ENCODE measurements at places on chromosomes 4 and X.

DNA sequence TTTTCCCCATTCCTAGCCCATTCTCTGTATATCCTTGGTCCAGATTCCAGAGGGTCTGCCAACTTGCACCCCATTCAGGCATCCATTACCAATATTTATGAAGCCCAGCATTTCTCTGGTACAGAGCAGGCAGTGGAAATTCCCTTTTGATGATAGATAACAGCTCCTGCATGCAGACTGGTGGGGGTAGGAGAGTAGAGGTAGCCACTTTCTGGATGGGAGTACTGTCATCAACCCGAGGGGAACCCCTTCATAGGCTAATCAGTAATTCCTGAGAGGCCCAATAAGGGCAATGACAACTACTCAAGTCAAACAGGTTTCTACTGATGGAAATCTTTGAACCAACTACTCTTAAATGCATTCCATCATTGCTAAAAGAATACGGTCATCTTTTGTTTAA, 63.7 kb downstream of the COL25A1 start:
- DNase-seq = no peak

- no peak for DNase-seq
Observed at GRCh38 chr4:118086344-118086743, 52.1 kb downstream of the NDST3 start.

DNA sequence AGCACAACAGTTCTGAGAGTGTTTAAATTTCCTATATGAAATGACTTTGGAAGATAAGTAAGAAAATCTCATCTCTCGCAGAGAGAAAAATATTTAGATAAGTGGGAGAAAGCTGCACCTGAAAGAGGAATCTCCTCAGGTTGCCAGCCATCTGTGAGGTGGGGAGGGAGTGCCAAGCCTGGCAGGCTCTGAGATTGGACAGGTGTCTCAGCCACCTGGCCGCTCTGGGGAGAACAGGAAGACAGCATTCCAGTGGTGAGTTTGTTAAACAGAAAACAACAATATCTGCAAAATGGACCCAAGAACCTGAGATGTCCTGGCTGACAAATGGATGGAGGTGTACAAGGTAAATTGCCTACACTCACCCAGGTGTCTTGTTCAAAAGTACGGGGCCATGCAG, 31.3 kb downstream of the EMCN start:
- DNase-seq = no peak

DNA sequence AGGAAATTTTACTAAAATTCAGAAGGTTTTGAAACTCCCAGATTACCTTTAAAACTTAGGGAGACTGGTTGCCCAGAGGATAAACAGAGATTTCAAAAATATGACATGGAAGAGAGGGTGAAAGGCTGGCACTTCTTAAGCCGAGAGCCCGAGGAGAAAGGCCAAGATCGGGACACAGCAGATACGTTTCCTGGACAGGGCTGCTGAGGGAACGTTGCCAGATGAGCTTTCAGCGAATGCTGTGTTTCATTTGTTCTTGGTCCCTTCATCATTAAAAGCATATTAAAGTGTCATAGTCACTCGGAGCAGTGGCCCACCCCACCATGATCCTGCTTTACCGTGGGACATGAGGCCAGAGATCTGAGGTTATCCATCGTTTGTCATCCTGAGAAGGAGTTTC, 37.9 kb upstream of the STOX2 start:
- no peak for DNase-seq

DNA sequence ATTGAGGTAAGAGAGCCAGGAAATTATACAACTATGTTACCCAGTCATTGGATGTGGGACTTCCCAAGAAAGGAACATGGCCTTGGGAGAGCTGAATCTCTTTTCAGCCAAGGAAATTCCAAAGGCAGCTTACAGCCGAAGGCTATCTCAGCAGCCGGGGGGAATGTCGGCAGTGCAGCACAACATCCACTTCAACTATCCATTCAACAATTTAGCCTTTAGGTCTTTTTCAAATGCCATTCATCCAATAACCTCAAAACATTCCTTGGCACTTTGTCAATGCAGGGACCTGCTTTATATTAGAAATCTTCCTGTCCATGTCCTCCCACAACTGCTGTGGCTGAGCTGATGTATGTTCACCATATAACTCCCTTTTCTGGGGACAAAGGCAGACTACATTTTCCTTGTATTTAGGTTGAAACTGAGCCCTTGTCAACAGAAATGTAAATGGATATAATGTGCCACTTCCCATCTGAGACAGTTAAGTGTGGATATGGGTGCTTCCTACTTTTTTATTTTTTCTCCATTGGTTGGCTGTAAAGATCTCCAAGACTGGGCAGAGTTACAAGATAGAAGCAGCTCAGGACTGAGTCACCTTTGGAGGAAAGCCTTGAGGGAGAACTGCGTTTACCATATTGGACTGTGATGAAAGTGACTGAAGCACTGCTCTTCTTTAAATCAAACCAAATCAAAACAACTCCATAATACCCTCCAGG, 94.8 kb downstream of the GPRIN3 start:
- DNase-seq = no peak

DNA sequence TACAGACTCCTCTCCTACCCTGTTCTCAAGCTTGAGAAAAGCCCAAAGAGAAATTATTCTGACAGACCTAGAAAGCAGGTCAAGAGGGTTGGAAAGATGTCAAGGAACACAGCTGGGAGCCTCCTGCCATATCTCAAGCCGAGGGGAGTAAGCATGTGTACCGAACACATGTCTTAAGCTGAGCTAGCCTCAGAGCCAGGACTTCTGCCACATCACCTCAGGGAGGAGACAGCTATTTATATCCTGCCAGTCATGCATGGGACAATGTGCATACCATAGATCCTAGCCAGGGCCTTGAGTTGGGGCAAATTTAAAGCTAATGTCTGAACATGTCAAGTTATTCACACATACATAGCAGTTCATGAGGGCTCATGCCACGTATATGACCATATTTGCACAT, 11.8 kb downstream of the TMEM31 start:
- no peak for DNase-seq

DNA sequence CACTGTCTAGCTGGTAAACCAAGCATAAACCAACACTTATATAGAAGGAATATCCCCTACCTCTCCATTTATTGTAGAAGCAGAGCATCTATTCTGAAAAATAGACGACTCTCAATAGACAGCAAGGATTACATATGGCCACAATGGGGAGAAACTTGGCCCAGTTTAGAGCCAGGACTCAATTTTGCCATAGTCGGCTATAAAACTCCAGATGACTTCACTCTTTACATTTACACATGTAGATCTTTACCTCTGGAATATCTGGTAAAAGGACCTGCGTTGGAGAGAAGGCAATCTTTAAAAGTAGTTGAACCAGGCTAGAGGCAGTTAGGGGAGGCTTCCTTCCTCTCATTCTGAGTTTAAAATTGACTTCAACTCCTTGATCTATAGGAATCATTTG, 77.3 kb downstream of the HMGB2 start:
- DNase-seq = no peak

All from stimulated activated CD8-positive, alpha-beta memory T cell treated with anti-CD3 and anti-CD28 coated beads, Interleukin-4, amount 100 ng/mL, for 1 hour (primary cell).